ENCODE measurements at places on chromosomes 16 and 17.

DNA sequence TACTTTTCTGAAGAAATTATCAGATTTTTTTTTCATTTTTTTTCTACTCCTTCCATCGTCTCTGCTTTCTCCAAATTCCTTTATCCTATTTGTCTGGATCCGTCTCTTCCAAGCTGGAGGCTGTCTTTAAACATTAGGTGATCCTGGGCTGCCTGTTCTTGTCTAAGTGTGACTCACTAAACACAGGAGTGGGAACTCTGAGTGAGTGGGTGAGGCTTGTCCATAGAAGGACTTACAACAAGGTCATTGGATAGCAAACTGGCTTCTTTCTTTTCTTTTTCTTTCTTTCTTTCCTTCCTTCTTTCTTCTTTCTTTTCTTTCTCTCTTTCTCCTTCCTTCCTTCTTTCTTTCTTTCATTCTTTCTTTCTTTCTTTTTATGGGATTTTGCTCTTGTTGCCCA lies 18.2 kb downstream of the ALOX15 start:
- no peak for DNase-seq

GRCh38 chr17:64685705-64686104 lies 23.6 kb upstream of the SMURF2 start:
- no peak for DNase-seq

- no peak for DNase-seq
Observed at GRCh38 chr17:28950752-28951427, 428 bp downstream of the PHF12 start.

DNA sequence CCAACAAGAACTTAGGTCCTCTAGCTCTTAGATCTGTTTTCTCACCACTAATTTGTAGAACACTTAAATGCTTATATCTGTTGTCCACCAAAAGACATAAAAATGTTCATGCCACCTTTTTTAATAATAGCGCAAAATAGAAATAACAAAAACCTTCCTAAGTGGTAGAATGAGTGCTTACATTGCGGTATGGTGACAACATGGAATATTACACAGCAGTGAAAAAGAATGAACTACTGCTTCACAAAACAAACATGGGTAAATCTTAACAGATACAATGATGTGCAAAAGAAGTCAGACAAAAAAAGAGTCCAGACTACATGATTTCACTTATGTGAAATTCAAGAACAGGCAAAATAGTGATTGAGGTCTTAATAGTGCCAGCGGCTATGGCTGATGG lies 351.1 kb downstream of the CA10 start:
- no peak for DNase-seq

DNA sequence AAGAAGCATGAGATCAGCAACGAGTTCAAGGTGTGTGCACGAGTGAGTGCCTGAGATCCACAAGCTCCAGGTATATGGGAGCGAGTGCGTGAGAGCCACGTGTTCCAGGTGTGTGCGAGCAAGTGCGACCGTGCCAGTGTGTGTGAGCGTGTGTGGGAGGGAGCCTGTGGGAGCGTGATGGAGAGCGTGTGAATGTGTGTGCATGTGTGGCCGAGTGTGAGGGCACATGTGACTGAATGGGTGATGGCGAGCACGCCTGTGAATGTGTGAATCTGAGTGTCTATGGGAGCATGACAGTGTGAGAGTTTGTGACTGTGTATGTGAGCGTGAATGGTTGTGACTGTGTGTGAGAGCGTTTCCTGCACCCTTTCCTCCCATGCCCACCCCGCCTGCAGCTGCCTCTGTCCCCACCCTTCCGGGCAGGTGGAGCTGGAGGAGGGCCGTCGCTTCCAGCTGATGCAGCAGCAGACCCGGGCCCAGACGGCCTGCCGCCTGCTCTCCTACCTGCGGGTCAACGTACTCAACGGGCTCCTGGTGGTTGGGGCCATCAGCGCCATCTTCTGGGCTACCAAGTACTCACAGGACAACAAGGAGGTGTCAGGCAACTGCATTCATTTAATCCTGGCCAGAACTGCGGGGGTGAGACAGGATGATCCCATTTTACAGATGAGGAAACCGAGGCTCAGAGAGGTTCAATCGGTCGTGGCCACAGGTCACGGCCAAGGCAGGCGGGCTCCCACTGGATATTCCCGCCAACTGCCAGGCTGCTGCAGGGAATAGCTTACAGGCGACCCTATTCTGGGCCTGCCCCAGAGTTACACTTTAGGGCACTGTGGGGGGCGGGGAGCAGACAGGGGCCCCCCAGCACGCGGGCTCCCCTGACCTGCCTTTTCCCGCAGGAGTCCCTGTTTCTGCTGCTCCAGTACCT lies 3.7 kb downstream of the TMC8 start:
- DNase-seq = no peak

DNA sequence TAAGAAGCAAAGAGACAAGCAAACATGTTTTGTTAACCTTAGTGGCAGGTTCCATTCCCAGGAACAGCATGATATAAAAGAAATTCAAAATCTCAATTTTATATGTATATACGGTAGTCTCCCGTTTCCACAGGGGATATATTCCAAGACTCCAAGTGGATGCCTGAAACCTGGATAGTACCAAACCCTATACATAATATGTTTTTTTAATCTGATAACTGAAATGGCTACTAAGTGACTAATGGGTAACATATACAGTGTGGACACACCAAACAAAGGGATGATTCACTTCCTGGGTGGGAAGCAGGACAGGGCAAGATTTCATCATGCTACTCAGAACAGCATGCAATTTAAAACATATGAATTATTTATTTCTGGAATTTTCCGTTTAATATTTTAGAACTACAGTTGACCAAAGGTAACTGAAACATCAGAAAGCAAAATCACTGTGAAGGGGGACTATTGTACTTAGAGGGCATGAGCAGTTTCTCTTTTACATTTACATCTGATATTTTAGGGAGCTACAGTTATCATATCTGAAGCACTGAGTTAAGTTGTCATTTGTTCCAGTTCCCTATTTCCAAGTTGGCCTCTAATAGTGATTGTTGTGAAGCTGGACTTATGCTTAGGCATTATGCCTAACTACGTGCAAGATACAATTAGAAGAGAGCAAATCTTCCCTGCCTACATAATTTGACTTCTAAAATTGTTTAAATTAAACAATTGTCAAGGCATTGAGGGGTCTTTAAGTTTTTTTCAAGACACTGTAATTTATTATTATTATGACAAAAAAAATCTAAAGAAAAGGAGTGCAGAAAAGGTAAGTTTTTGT lies 34.1 kb upstream of the ABCA6 start:
- no peak for DNase-seq
